ENCODE measurements at places on chromosomes 2 and 18.

DNA sequence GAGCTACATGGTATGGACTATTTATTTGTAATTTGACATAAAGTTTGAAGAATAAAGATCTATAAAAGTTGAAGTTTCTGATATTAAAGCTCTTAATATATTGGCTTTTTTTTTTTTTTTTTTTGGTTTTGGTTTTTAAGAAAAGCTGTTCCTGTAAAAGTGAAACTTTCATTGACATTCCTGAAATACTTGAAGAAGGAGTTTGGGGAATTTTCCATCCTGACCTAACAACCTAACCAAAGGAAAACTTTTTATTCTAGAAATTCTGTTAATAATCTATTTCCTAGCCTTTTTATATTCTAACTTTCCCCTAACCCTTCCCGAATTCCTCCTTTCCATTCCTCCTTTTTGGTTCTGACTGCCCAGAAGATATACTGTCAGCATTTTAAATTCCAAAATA, 83.7 kb downstream of the ACSL3 start:
- DNase-seq: no peak

DNA sequence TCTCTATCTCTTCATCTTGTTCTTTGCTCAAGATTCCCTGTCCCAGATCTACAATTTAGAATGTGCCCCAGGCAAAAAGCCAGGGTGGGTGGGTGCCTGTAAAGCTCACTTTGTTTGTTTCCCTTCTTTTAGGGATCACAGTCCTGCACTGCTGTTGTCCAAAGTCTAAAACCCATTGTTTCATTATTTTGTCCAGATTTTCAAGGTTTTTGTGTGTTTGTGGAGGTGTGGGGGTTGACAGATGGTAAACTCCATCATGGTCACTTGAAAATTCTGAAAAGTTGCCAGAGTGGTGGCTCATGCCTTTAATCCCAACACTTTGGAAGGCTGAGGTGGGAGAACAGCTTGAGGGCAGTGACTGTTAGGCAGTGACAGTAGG, 41.5 kb downstream of the YES1 start:
- DNase-seq: no peak

- DNase-seq: no peak
These were observed 115.5 kb downstream of the KCTD1 start for GRCh38 chr18:26432651-26433424.

DNA sequence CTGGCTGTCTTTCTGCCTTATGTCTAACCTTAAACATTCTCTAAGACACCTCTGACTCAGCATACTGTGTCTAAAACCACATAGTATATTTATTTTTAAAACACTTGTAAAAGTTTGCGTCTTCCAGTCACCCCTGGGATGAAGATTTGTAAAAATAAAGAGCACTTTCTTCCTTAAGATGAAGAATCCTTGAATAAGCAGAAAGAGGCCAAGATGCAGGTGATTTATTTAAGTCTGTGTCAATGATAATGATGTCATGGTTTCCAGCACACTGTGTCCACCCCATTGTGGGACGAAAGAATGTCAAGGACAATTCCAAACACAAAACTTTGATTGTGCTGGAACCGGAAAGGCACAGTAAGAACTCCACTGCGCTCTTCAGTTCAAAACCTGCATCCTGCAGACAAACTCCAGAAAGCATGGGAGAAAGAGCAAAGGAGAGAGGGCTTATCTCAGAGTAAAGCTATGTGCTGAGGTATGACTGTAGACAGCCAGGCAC, 92.9 kb downstream of the ZEB2 start:
- DNase-seq: no peak

Measured in HuH-7.5 (cell line).